Smooth muscle cell of the pulmonary artery (primary cell): ENCODE measurements at places on chromosomes 11 and 22. TPM values are rescaled to one million over a fixed set of nuclear protein-coding genes. Genes with fewer than 3 reads are reported as not detected.

The APOA4 gene
- not detected in 2 replicates for total RNA-seq

The CFAP300 gene
- total RNA-seq, result 3.2 and 8.3 TPM in 2 replicates

The RAB39A gene
- total RNA-seq, result not detected in 2 replicates

The VWA5A gene
- 18.4 and 21.8 TPM in 2 replicates for total RNA-seq
